ENCODE measurements at places on chromosomes 5 and 9.

GRCh38 chr9:13160051-13160450 is 119.4 kb downstream of the MPDZ start:
- DNase-seq: no peak

DNA sequence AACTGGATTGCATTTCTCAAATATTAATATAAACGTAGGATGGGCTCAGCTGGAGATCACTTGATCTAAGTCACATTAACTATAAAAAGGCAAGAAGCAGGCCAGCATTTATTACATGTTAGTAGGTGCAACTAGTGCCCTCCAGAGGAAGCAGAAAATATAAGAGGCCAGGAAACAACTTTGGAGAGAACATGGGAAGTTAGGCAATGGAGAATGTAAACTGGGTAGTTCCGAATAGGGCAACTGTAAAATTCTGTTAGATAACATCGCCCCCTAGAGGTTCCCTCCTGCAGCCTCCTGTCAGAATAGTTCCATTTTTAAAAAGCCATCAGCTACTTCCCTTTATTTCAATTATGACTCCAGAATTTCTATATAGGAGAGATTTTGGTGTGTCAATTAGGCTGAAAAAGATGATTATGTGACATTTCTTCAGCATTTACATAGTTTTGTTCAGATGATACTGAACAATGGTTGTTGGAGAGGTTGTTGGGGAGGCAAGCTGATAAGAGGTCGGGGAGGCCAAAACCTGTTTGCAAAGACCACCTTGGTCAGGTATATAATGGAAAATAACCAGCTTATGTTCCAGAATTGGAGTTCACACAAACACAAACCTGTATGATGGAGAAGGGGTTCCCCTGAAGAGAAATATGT is 22.4 kb downstream of the CCL28 start:
- peak; percentile 21 for DNase-seq

DNA sequence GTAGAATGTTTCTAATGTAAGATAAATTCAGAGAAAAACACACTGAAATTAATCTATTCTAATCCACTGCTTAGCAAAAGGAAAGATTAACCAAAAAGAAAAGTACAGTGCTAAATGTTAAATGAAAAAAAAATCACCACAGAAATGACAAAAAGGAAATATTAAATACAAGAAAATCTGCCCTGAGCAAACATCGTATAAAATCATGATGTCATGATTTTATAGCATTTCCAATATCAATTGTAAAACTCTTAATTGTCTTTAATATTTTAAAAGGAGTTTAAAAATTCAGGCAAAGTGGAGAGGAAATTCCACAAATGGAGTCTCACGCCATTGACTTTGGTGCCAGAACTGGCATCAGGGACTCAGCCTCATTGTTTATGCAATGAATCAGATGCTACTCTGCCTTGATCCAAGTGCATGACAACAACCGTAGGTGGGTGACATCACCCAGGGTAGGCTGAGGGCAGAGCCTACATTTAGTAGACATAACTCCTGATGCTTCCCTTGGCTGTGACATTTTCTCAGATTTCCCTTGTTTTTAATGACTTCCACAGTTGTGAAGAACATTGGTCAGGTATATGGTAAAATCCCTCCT is 696.8 kb downstream of the SEMA5A start:
- no peak for DNase-seq

DNA sequence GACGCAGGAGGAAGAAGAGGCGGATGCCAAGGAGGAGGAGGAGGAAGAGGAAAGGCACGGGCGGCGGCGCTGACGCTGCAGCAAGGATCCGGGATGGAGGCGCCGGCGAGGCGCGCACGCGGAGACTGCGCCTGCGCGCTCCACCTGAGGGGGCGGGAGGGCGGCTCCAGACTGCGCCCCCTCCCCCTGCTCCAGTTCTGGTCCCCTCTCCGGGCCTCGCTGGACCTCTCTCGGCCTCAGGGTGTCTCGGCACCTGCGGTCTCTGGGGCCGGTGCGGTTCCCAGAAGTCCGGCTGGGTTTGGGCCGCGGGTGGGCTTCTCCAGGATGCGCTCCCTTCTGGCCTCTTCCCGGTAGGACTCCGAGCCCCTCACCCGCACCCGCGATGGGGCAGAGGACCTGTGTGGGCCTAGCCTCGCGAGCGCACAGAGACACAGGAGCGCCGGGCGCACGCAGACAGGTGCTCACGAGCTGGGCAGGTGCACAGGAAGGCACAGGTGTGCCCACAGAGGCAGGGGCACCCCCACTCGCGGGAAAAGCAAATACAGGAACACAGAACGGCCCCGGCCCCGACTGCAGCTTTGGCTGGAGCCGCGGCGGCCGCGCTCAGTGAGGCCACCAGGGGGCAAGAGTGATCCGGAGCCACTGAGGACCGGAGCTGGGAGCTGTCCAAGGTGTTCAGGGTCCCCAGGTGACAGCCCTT is at the start of gene NPDC1:
NPDC1 (minus strand) TSS at position 90 of the 700 bp plus-strand sequence. CDS start 188 bp downstream, outside the sequence.
- peak; percentile 74 for DNase-seq

DNA sequence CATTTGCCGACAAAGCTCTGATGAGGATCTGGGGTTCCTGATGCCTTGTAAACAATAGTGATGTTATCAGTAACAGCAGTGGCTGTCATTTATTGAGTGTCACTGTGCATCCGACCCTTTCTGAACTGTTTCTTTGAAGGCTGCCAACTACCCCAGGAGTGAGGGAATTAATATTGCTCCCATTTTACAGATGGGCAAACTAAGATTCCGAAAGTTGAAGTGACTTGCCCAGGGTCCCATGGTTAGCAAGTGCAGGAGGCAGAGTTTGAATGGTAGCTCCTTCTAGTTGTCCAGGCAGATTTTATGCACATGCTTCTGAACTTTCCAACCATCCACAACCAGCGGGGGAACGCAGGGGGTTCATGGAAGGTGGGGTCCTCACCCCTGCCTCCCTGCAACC is 81.9 kb downstream of the COL27A1 start:
- DNase-seq: no peak

DNA sequence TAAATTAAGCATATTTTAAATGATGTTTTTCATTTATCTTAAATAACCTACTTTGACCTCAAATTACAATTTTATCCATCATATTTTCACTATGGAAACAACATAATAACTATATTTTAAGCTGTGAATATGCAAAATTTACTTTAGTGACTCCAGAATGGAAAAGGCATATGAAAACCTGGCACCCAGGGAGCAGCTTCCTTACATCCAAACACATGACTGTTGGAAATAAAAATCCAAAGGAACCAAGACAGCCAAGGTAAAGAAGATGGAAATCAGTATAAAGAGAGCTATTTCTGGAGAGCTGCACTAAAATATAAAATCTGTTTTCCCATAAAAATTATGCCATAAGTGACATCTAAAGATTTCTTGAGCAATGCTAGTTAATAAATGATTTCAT is 140.3 kb upstream of the FTMT start:
- DNase-seq: no peak

- DNase-seq: no peak
Measured at GRCh38 chr5:55896663-55897062, 45.5 kb downstream of the IL31RA start.

DNA sequence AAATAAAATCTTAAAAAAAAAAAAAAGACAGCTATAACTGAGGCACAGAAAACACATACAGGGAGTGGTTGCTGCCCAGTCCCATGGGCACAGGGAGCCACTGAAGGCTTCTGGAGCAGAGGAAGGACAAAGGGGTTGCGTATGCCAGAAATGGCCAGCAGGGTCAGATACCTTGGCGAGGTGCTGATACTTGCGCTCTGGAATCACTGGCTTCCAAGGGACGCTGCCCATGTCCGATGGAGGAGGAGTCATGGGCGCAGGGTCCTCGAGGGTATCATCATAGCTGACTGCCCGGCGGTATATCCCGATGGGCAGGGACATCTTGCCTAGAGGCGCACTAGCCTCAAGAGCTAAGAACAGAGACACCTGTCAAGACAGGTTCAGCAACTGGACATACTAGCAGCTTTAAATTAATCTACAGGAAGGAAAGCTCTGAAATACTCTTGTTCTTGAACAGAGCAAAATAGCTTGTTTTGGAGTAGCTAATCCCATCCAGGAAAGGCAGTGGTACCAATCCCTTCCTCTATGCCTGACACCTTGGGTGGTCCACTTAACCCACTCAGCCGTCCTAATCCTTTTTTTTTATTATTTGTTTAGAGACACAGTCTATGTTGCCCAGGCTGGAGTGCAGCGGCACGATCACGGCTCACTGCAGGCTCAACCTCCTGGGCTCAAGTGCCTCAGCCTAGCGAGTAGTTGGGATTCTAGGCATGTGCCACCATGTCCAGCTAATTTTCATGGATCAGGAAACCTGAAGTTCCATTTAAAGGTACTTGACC is 6.0 kb downstream of the KIAA1191 start:
- DNase-seq: no peak

DNA sequence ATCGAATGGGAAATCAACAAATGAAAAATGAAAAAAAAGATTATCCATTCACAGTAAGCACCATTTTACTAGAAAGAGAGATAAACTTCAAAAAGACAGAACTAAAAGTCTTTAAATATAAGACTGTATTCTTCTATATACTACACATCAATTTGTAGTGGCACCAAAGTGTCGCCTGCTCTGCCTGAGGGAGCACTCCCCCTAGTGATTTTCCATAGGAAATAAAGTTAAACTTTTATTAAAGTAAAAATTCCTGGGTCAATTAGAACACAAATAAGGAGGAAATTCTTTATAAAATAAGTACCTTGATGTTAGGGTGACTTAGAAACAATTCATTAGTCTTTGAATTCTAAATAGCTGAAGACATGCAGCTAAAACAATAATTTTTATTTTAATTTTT is 9.7 kb downstream of the RAD1 start:
- no peak for DNase-seq

DNA sequence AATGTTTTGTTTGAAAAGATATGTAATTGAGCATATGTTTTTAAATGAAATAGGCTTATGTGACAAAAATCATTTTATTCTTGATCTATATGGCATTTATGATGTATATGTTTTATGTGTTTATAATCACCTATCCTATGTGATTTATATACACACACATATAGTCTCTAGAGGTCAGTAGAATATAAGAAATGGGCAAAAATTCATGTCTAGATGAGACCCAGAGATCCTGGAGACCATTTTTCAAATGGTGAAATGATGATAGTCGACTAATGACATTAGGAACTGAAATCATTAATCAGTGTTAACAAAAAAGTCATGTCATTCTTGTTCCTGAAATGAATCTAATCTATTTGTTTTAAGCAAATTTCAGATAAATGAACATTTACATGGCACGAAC is 709.2 kb upstream of the WWC1 start:
- no peak for DNase-seq

GRCh38 chr9:97774673-97775072 is 77.5 kb upstream of the XPA start:
- no peak for DNase-seq

DNA sequence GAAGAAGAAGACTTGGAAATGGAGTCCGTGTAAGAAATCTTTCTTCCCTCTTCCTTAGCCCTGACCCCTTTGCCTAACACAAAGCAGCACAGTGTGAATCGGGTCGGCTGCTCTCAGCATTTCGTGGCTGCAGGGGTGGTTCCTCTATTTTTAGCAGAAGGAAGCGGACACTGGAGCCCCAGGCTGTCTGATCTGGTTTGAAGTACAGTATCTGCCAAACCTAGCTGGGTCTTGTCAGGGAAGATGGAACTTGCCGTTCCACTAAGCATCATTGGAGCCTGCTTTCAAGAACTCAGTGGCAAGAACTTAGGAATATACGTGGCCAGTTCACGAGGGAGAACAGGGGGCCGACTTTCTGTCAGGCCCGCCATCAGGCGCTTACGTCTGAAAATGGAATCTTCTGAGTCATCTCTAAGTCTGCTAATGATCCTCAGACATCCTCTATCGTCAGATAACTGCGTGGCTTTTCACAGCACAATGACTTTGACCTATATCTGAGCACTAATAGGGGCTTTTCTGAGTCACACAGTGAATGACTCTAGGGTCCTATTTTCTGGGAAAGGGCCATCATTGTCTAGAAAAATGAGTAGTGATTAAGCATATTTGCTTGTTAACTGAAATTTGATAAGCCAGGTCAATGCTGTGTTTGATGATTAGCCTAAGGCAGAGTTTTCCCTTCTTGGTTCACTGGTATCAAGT is 43.3 kb upstream of the NCS1 start:
- DNase-seq: peak; percentile 57

DNA sequence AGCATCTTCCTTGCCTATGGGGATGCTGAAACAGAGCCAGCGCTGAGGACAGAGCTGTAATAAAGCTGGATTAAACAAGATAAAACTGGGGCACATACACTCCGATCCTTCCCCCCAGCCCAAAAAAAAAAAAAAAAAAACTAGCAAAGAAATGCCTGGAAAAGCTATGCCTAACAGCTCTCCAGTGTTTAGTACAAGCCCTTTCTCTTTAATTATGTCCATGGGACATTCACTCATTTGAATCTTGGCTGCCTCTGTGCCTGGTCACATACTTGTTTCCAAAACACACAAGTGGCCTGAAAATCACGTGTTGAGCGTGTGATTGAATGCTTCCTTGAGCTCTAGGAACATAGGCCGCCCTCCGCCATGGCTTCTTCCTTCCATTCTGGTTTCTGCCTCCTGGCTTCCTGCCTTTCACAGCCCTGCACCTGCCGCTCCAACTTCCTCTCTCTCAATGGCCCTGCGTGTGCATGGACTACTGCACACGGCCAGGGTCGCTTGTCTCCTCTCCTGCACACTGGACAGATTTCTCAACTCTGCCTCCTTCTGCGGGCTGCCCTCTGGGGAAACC is 111.0 kb upstream of the RETREG1 start:
- no peak for DNase-seq

DNA sequence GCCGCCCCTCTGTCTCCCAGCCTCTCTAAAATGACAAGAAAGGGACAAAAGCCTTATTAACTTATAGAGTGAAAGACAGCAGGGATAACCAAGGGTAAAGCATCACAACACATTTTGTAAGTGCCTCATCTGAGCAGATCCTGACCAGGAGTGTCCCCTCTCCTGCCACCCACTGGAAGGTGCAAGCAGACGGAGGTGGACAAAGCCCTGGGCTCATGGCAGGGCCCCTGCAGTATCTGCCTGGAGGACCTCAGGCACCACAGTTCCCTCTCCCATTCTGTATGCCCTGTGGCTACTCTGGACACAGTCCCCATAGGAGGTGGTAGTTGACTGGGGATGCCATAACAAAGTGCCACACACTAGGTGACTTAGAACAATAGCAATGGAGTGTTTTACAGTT is 319.8 kb downstream of the GADD45G start:
- no peak for DNase-seq

- no peak for DNase-seq
Measured at GRCh38 chr9:116269250-116269649, 115.7 kb downstream of the PAPPA start.

DNA sequence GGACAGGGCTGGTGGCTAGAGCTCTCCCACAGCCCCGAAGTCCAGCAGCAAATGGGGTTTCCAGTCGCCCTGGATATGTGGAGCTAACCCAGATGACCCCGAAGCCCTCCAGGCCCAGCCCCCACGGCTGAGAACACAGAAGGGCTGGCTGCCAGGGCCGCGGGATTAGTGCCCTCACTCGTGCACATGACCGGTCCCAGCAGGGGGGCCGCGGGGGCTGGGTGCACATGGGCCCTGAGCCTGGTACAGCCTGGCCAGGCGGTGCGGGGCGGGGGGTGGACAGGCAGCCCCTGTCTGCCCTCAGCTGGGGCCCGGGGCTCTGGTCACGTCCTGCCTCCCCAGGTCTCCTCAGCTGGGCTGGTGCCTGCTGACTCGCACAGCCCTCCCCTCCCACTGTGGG is 5.9 kb downstream of the SSNA1 start:
- DNase-seq: no peak

GRCh38 chr5:177142098-177142611 is 8.6 kb downstream of the NSD1 start:
- no peak for DNase-seq

- DNase-seq: no peak
Measured at GRCh38 chr5:179468696-179469095, 81.7 kb upstream of the RUFY1 start.

Measured in effector CD4-positive, alpha-beta T cell (primary cell).